ENCODE measurements at places on chromosomes 13 and 19.

GRCh38 chr19:10835089-10835753 is 791 bp downstream of the TMED1 start:
- DNase-seq: peak; percentile 13

- no peak for DNase-seq
These were observed 39.1 kb upstream of the TFDP1 start for GRCh38 chr13:113545455-113545930.

GRCh38 chr19:18648973-18649315 is 12.1 kb downstream of the KLHL26 start:
- no peak for DNase-seq

GRCh38 chr13:80334597-80335260 is 6.2 kb downstream of the SPRY2 start:
- no peak for DNase-seq

DNA sequence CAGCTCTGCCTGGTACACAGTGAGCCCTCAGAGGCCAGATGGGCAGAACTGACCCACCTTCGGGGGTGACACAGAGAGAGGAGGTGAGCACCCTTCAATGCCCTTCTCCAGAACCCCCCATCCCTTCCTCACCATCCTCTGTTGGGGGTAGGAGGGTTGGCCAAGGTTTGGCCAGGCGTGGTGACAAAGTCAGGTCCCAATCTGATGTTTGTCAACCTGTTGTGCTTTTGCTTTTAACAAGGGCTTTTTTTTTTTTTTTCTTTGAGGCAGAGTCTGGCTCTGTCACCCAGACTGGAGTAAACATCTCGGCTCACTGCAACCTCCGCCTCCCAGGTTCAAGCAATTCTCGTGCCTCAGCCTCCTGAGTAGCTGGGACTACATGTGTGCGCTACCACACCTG is 7.3 kb downstream of the PTGIR start:
- DNase-seq: peak; percentile 33

GRCh38 chr13:42354241-42355091 is 82.5 kb downstream of the AKAP11 start:
- peak; percentile 63 for DNase-seq

DNA sequence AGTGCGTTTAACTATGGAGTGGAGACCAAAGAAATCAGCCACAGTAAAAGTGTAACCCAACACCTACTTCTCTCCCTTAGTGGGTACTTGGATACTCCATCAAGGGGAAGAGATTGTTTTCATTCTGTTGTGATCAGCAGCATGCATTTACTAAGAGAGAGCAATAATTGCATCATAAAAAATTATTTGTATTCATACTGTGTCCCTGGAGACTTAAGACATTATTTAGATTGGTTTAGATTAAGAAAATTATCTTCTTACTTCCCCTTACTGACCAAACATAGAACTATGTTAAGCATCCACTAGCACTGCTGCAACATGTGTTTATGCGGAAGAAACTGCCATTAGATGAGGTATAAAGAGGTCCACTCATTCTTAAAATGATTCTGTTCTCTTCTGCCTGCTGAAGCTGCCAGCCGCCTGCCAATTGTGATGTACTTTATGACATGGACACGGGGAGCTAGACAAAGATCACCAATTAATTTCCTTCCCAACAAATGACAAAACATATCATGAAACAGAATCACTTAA is 738.5 kb downstream of the DIAPH3 start:
- DNase-seq: no peak

- no peak for DNase-seq
These were observed 2011.5 kb upstream of the PCDH20 start for GRCh38 chr13:63427170-63427569.

DNA sequence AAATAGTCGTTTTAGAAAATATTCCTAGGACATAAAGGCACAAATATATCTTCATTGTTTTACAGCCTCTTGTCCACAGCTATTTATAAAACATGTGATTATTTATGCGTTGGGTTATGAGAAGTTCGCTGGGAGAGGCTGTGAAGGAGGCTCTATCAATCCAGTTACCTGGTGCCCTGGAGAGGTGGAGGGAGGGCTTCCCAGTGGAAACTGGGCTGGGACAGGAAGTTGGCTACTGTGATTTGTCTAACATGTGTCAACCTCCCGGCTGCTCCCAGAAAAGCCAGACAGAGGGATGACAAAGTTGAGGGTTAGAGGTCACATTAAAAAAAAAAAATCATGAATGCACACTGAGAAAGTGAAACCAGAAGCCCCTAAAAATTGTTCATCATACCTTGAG is 346.5 kb downstream of the ZNF536 start:
- DNase-seq: no peak

DNA sequence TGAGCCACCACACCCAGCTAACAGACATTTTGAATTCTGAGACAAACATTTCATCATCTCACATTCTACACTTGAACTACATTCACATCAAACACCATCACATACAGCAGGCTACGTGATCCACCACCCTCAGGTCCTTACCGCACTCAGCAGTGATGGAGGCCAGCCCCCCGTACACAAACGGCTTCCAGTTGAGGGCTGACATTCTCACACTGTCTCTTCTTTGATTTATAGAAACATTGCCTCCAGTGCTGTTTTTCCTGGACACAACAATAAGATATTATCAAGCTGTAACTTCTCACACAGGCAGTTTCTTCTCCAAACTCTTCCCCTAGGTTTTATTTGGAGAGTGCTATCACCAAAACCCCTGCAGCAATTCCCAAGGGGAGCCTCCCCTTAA is 7.0 kb downstream of the SLC25A30 start:
- no peak for DNase-seq
